Esophagus squamous epithelium (tissue), 5 donors: ENCODE measurements at places on chromosomes 6 and 20.
A peak's percentile ranks its signal among the peaks of the same experiment; 100 is the strongest.

GRCh38 chr20:33438481-33438880 is 5.1 kb downstream of the SNTA1 start:
- H3K4me1 ChIP-seq, result peaks cover 3% of the 10 kb centered on the region
- H3K27ac ChIP-seq, result peak overlapping the region; percentile 44
- H3K36me3 ChIP-seq, result no peaks in the 10 kb centered on the region
- no peak for DNase-seq
- no peaks in the 10 kb centered on the region for H3K27me3 ChIP-seq

DNA sequence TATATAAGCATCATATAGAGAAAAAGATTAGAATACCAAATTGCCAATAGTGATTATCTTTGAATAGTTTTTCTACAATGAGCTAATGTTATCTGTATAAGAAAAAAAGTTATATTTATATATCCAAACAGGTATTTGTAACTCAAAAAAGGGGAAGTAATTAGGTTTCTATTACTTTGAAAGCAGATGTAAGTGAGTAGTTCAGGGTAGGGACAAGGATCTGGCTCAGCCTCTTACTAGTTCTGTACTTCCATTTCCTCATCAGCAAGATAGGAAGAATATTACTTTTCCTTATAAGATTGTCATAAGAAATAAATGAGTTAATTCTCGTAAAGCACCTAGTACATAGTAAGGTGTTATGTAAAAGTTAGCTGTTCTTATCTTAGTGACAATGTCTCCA is 32.2 kb downstream of the AHI1 start:
- H3K4me3 ChIP-seq, result no peak overlapping the region
- no peaks in the 10 kb centered on the region for H3K4me1 ChIP-seq
- H3K36me3 ChIP-seq, result no peaks in the 10 kb centered on the region
- DNase-seq, result no peak
- H3K27ac ChIP-seq, result no peak overlapping the region

DNA sequence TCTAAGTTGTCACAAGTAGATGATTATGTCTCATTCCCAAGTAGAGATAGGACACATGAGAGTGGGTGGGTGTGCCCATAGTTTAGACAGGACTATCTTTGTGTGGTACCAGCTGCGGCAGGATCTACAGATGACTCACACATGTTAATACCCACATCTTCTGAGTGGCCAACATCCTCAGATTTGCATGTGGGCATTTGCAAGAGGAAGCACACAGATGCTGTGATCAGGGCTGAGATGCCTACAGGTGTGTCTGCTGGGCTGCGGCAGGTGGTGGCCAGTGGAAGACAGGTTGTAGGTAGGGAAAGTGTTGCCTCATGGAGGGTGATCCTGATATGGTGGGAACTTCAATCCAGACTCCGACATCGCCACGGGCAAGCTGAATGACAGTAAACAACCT is 50.8 kb downstream of the UTRN start:
- no peak for DNase-seq
- peaks cover 67% of the 10 kb centered on the region for H3K4me1 ChIP-seq
- H3K27me3 ChIP-seq, result no peaks in the 10 kb centered on the region
- H3K36me3 ChIP-seq, result no peaks in the 10 kb centered on the region
- no peak overlapping the region for H3K4me3 ChIP-seq

GRCh38 chr6:84193114-84193708 is 34.2 kb downstream of the CEP162 start:
- no peak overlapping the region for H3K4me3 ChIP-seq
- H3K27ac ChIP-seq, result no peak overlapping the region
- no peak for DNase-seq
- no peaks in the 10 kb centered on the region for H3K4me1 ChIP-seq
- H3K36me3 ChIP-seq, result no peaks in the 10 kb centered on the region

DNA sequence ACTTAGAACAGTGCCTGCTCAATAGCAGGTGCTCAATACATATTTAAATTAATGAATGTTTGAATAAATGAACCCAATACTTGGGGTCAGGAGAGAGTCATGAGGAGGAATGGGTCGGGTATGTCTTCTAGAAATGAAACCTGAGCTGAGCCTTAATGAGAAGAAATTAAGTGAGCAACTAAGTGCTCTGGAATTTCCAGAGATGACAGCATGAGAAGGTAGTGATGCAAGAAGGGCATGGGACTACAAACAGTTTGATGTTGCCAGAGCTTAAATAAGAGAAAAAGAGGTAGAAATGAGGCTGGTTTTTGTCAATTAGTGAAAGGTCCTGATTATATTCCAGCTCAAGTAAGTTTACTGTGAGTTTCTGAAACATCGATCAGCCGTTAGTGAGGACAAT is 82.9 kb downstream of the PDE10A start:
- H3K4me1 ChIP-seq, result no peaks in the 10 kb centered on the region
- DNase-seq, result no peak

- H3K4me3 ChIP-seq, result no peak overlapping the region
- H3K36me3 ChIP-seq, result no peaks in the 10 kb centered on the region
- H3K27me3 ChIP-seq, result no peaks in the 10 kb centered on the region
These were observed 201.2 kb upstream of the MYLIP start for GRCh38 chr6:15927531-15928225.

- H3K36me3 ChIP-seq, result peaks cover 8% of the 10 kb centered on the region
- H3K27ac ChIP-seq, result no peak overlapping the region
- DNase-seq, result no peak
These were observed 5.9 kb downstream of the SPAG4 start for GRCh38 chr20:35621560-35621946.

- no peaks in the 10 kb centered on the region for H3K4me1 ChIP-seq
- H3K27me3 ChIP-seq, result no peaks in the 10 kb centered on the region
- no peak overlapping the region for H3K4me3 ChIP-seq
- no peak for DNase-seq
These were observed 78.7 kb downstream of the GMDS start for GRCh38 chr6:2166717-2167116.

GRCh38 chr6:6409397-6410030 is 89.1 kb upstream of the F13A1 start:
- peaks cover 3% of the 10 kb centered on the region for H3K4me1 ChIP-seq
- DNase-seq, result no peak
- H3K27ac ChIP-seq, result no peak overlapping the region
- H3K4me3 ChIP-seq, result no peak overlapping the region
- H3K27me3 ChIP-seq, result no peaks in the 10 kb centered on the region
- H3K36me3 ChIP-seq, result no peaks in the 10 kb centered on the region
